ENCODE measurements at places on chromosomes 2 and 18.
A peak's percentile ranks its signal among the peaks of the same experiment; 100 is the strongest.

DNA sequence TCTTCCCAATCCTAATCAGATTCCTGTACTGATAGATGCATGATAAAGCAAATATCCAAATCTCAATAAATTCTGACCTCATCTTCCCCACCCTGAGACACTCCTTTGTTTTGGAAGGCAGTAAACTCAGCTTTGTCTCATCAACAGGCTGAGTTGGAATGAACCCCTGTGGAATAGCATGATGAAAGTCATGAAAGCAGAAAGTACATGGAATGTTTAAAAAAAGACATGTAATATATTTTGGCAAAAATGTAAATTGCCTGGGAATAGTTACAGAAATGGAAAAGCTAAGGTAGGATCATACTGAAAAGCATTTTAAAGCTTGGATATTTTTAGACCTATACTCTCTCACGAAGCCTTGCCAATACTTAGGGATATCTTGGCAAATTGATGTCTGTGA lies 468.7 kb upstream of the CDH7 start:
- no peak for DNase-seq

GRCh38 chr2:64803776-64804175 lies 150.1 kb upstream of the SERTAD2 start:
- no peak for DNase-seq

GRCh38 chr2:34401186-34401585 lies 802.1 kb upstream of the FAM98A start:
- DNase-seq, result no peak

GRCh38 chr18:51164342-51164741 lies 33.1 kb downstream of the MEX3C start:
- DNase-seq, result no peak

GRCh38 chr18:44562986-44563385 lies 117.7 kb upstream of the SETBP1 start:
- DNase-seq, result no peak

DNA sequence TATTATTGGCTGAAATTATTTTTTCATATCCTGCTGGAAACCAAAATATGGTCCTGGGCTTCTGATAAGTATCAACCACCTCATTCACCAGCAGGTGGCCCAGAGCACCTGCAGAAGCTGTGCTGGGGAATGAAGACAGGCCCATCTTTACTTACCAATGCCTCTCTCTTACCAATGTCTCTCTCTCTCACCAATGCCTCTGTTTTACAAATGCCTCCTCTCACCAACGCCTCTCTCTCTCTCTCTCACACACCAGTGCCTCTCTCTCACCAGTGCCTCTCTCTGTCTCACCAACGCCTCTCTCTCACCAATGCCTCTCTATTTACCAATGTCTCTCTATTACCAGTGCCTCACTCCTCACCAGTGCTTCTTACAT lies 2.3 kb upstream of the MAL start:
- DNase-seq, result no peak

DNA sequence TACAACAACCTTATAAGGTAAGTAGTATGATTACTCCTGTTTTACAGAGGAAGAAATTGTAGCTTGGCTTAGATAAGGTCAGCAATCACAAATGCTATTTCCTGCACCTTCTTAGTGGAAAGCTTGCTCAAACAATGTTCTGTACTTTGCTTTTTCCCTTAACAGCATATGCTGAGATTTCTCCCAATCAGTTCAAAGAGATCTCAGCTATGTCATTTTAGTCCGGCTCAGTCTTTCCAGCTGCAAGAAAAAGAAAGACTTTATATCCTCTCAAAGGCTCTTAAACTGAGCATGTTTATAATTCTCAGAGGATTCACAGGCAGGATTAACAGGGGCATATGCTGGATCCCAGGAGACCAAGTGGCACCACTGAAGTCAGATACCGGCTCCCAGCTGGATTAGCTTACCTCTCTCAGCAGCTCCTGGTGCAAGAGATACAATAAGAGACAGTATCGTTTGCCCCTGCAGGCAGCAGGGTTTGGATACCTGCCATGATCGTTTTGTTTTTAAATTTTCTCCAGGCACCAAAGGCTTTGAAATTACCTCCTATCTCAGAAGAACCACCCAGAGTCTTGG lies 29.5 kb downstream of the KIAA2012 start:
- DNase-seq, result no peak

GRCh38 chr18:30094556-30094955 lies 948.0 kb downstream of the DSC3 start:
- DNase-seq, result no peak

DNA sequence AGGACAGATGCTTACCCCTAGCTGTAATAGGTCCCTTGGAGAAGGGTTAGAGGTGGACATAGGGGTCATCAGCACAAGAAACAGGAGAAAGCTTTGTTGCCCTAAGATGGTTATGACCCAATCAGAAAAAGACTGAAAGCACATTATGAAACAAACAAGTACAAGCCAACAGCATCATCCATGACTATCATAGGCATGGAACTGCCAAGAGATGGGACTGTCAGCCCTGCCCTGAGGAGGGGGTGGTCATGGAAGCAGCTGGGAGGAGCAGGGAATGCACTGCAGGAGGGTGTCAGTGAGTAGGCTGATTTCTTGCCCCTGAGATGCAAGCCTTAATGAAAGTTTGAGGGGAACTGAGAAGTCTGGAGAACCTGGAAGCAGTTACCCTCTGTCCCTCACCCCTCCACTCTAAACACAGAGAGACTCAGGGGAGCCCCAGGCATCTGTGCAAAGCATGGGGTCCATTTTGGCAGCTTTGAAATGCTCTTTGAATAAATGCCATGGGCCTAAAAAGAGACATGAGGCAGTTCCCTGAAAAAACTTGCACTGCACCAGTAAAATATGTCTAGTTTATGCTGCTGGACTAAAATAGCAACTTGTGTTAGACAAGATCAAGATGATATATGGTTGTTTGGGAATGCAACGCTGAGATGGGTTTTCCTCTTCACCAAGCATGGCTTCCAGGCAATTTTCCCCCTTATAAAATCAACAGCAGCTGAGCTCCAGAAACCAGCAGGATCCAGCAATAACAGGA lies 122.7 kb upstream of the ZFP36L2 start:
- no peak for DNase-seq

DNA sequence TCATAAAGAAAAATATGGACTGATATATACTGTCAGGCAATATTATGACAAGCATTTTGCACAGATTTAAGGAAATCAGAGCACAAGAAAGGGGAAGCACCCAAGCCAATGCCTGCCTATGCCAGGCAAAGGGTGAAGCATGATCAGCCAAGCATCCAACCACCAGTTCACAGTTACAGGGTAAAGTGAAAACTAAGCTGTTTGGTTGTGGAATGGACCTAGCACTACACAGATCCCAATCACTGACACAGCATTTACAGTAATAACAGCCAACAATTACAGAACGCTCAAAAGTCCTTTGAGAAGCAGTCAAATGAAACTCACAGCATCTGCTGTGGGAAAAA lies 90.3 kb downstream of the SP3 start:
- no peak for DNase-seq

- DNase-seq, result no peak
Observed at GRCh38 chr2:74671479-74671878, 17.4 kb downstream of the SEMA4F start.

DNA sequence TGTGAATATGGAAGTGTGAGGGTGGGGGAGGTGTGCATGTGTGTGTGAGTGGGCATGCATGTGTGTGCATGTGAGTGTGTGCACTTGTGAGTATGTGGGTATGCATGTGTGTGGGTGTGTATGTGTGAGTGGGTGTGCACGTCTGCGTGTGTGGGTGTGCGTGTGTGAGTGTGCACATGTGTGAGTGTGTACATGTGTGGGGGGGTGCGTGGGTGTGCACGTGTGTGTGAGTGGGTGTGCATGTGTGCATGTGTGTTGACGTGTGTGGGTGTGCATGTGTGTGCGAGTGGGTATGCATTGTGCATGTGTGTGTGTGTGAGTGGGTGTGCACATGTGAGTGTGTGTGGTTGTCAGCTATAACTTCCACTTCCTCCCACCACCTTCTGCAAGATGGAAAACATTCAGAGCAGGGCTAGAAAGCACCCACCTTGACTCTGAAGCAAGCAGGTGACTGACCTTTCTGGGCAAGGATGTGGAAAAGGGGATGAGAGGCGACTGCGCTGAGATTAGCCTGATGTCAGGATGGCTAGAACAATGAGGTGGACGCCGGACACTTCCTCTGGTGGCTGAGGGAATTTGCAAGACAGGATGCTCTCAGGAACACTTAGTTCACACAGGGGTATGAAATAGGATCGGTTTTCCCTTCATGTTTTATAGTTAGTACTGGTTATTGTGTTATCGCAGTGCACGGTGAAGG lies 103.6 kb downstream of the ACKR3 start:
- DNase-seq, result no peak

GRCh38 chr2:37581433-37581832 lies 90.0 kb downstream of the CDC42EP3 start:
- no peak for DNase-seq

DNA sequence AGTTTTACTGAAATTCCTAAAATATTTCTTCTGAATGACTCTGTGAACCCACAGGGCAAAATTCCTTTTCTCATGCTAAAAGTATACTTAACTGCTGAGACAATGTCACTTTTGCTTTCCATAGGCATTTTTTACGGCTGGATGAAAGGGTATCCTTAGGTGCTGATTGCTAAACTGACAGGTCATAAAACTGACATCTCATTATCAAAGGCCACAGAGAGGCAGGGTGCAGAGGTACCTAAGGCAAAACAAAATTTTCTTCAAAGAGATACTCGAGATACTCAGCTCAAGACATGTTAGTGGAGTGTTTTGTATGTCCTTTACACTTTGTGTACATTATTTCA lies 62.0 kb upstream of the WDR75 start:
- DNase-seq, result no peak

GRCh38 chr2:168626096-168626495 lies 170.0 kb downstream of the CERS6 start:
- DNase-seq, result no peak

- no peak for DNase-seq
Observed at GRCh38 chr2:168912901-168913369, 11.8 kb downstream of the G6PC2 start.

DNA sequence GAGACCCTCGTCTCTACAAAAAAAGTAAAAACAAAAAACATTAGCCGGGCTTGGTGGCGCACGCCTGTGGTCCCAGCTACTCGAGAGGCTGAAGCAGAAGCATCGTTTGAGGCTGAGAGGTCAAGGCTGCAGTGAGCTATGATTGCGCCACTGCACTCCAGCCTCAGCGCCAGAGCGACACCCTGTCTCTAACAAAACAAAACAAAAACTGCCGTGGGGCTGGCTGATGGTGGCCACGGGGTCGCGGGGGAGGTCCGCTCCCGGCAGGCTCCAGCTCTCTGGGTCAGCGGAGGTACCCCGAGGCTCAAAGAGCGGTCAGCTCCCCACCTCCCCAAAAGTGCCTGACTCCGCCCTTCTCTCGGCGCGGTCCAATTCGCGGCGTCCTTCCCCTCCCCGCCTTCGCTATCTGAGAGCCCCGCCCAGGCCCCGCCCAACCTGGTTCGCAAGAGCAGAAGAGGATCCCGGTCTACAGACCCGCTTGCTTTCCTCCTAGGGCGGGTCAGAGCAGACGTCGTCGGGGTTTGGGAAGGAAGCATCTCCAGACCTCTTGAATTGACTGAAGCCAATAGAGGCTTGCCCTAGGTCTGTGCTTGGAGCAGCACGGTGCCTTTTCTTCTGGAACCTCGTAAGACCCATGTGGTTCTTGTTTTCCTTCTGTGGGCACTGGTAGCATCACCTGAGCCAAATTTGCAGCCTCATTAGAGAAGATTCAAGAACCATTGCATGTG lies 7.8 kb downstream of the RAX start:
- DNase-seq, result no peak

- no peak for DNase-seq
Observed at GRCh38 chr2:160432633-160433032, 61.0 kb downstream of the RBMS1 start.

DNA sequence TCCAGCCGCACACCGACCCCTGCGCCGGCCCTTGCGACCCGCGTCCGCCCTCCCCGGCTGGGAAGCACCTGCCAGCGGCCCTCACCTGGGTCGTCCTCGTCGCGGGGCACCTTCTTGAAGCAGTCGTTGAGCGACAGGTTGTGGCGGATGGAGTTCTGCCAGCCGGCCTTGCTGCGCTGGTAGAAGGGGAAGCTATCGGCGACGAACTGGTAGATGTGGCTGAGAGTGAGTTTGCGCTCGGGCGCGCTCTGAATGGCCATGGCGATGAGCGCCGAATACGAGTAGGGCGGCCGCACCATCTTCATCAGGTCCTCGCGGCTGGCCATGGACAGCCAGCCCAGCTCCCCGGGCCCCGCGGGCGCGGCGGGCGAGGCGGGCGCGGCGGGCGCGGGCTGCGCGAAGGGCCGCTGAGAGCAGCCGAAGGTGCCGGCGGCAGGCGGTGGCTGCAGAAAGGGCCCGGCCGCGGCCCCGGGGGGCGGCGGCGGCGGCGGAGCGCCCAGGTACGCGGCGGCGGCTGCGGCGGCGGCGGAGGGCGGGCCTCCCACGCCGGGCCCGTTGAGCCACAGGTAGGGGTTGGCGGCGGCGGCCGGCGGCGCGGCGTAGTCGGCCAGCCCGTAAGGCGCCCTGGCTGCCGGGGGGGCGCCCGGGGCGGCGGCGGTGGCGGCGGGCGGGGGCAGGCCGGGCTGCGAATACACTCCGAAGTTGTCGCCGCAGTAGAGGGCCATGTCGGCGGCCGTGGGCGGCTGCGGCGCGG lies 505 bp downstream of the FOXI3 start:
- DNase-seq, result no peak

GRCh38 chr18:13136904-13137669 lies 81.5 kb upstream of the LDLRAD4 start:
- peak; percentile 26 for DNase-seq

DNA sequence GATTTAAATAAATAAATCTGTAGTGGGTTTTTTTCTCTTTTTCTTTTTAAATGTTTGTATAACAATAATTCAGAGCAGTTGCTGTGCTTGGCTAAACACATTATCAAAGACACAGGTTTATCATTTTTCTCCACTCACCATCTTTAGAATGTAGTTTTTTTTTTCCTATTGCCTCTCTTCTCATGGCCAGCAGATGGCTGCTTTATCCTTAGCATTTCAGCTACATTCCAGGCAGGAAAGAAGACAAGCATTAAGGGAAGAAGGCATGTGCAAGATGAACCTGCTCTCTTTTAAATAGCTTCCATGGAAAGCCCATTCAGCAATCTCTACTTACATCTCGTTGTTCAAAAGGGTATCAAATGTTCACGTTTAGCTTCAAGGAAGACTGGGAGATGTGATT lies 42.6 kb downstream of the ARHGAP15 start:
- DNase-seq, result no peak

- no peak for DNase-seq
Observed at GRCh38 chr2:17648581-17648980, 105.0 kb downstream of the SMC6 start.

Data from stimulated activated CD8-positive, alpha-beta memory T cell treated with anti-CD3 and anti-CD28 coated beads, Interleukin-7, amount 100 ng/mL, for 48 hours (primary cell).